ENCODE measurements at places on chromosomes 6 and 20.

- no peak for DNase-seq
Observed at GRCh38 chr6:150658421-150658820, 58.7 kb downstream of the PLEKHG1 start.

GRCh38 chr20:7935027-7935551 is 5.2 kb downstream of the HAO1 start:
- no peak for DNase-seq

DNA sequence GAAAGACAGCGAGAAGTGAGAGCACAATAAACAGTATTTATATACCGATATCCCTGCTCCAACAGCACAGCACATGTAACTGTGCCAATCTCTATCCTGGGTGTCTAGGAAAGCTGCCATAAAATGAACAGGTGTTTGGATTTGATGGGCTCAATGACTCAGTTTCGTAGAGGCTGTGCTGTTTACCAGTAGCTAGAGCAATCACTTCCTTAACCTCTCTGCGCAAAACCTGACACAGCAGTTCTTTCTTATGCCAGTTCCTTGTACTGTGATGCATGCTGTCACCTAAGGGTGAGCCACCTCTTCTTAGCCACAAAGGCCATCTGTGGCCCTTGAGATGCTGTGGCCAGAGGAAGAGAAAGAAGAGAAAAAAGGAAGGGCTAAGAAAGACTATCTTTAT is 59.3 kb downstream of the SHPRH start:
- no peak for DNase-seq

GRCh38 chr6:133992992-133993680 is 40.1 kb downstream of the TBPL1 start:
- DNase-seq = no peak

- DNase-seq = no peak
Observed at GRCh38 chr6:15264902-15265761, 19.3 kb downstream of the JARID2 start.

DNA sequence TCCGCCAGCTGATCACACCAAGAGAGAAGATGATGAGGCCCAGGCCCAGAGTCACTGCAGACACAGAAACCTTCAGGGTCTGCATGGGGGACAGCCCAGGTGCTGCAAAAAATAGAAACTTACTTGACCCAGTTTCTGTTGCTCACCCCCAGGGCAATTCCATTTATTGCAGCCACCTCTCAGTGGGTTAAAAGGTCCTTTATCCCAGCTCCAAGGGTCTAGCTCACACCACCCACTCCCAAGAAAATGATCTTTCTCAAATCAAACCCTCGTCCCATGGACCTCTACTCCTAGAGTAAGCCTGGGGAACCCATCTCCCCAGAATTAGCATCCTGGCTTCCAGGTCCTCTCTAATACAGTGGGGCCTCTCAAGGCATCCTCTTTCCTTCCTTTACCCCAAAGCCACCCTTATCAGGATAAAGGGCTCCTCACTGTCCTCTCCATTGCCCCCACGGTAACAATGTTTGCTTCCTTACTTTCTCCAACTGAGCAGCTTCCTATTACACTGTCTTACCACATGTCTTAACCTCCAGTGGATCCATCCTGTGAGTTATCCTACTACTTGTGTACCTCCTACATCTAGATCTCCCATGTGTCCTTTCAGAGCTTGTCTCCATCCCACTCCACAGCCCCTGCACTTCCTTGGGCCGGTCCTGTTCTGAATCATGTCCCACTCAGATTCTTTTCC is 5.1 kb downstream of the HLA-DMB start:
- no peak for DNase-seq

- no peak for DNase-seq
Observed at GRCh38 chr6:74182992-74183391, 487.0 kb downstream of the CD109 start.

DNA sequence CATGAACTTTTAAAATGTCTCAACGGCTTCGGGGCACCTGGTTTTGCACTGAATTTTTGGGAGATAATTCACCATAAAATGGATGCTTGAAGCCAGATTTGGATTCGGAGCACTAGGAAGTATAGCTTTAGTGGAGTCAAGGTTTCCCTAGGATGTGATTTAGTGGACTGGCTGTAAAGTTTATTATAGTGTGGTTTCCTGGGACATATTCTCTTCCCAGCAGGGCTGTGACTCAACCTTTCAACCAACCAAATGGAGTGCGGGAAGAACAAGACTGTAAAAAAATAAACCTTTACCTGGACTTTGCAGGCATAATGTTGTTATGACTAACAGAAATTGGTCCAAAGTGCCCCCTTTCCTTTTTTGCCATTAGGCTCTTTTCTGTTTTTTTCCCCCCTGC is 327.4 kb upstream of the MAN1A1 start:
- DNase-seq = no peak

- DNase-seq = no peak
Observed at GRCh38 chr6:52180787-52181558, 5.2 kb upstream of the IL17A start.

- DNase-seq = no peak
Observed at GRCh38 chr6:70389261-70389660, 24.0 kb upstream of the FAM135A start.

DNA sequence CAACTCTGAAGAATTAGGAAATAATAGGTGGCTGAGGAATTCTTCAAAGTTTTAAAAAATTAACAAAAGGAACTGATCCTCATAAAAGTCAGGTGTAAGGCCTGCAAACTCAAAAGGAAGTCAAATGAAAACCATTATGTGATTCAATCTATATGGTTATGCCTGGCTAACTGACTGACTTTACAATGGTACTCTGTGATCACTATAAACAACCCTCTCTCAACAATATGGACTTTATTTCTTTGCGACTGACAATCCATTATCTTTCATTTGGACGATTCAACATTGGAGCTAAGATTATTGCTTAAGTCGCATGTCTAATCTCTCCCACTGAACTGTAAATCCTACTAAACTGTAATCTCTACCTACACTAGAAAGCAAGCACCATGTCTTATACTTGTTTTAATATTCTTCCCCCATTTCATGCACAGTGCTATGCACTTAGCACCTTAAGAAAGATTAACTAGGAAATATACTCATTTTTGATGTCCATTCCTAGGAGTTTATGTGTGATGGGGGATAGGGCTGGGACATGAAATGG is 1.4 kb downstream of the STK38 start:
- DNase-seq = no peak

GRCh38 chr6:36967301-36967700 is 12.8 kb downstream of the PI16 start:
- no peak for DNase-seq

DNA sequence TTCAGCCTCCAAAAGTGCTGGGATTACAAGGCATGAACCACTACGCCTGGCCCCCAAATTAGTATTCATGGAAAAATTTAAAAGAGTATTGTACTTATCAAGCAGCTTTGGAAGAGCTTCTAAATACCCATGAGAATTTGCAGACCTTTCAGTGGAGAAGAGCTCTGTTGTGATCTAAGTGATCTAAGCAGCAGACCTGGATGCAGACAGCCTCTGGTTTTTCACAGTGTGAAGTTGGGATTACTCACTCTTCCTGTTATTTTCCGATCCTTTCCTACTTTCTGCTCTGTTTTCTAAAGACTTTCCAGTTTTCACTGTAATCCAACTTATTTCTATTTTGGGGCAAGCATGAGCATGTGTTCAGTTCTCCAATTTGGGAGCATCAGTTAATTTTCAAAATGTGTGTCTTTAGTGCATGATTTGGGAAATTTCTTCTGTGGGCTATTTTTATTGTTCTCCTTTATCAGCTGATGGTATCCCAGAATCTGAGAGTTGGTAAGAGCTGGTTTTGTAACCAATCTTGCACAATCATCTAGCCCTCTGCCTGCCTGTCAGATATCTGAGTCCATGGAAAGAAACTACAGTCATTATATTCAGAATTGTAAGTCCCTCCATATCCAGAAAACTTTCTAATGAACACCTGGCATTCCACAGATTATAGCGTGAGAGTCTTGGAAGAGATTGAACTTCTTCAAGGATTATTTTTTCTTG is 207.7 kb upstream of the DTNBP1 start:
- DNase-seq = no peak

GRCh38 chr20:688809-689212 is 13.2 kb upstream of the SCRT2 start:
- DNase-seq = no peak

DNA sequence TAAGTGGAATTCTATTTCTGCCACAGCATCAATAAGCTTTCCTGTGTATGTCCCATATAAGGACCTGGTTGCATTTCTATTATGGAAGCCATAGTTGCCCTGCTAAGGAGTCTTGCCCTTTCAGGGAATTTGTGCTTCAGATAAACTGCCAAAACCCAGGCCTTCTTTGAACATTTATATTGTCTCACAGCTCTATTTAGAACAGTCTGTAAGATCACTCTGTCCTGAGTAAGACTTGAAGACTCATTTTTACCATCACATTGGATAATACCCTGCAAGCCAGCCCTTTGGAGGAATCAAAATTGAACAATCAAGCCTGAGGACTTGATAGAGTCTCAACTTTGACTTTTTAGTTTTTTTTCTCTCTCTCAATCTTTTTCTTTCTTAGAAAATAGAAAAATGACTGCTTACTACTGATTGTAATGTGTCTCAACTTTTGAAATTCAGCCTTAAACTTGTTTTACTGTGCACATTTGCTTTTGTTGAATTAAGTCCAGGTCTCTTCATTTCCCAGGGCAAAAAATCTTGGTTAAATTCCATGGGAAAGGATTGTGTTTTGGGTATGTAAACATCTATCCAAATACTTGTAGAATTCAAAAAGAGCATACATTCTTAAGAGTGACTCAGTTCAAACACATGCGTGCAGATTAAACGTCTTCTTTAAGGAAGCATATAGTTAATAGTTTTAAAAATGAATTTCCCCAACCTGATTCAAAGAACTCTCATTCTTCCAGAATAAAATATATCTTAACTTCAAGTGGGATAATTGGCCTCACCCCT is 91.2 kb downstream of the PLCB1 start:
- DNase-seq = no peak

- no peak for DNase-seq
Observed at GRCh38 chr20:58199469-58199868, 29.0 kb downstream of the ANKRD60 start.

GRCh38 chr6:108921547-108922361 is 73.5 kb downstream of the ARMC2 start:
- DNase-seq = peak; percentile 53

GRCh38 chr20:33914919-33915318 is 78.8 kb upstream of the RALY start:
- peak; percentile 37 for DNase-seq

- peak; percentile 52 for DNase-seq
Observed at GRCh38 chr6:13488015-13488895, 855 bp upstream of the GFOD1 start.

DNA sequence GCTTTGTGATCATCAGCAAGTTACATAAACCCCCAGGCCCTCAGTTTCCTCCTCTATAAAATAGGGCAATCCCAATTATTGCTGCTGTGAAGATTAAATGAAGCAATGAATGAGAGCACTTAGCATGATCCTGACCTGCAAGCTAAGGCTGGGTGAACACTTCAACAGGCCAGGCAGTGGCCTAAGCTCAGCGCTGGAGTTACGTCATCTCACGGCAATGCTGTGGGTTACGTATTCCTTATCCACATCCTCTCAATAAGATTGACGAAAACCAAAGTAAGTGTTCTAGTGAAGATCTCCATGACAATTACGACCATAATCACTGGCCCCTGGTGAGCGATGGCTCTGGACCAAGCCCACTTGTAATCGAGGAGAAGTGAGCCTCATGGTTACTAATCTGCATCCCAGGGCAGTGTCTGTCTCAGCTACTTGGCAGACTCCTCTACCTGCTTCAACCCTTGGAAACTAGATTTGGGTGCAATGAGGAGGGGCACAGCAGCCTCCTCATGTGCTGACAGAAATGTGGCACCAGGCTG is 274.1 kb upstream of the ARID1B start:
- no peak for DNase-seq

DNA sequence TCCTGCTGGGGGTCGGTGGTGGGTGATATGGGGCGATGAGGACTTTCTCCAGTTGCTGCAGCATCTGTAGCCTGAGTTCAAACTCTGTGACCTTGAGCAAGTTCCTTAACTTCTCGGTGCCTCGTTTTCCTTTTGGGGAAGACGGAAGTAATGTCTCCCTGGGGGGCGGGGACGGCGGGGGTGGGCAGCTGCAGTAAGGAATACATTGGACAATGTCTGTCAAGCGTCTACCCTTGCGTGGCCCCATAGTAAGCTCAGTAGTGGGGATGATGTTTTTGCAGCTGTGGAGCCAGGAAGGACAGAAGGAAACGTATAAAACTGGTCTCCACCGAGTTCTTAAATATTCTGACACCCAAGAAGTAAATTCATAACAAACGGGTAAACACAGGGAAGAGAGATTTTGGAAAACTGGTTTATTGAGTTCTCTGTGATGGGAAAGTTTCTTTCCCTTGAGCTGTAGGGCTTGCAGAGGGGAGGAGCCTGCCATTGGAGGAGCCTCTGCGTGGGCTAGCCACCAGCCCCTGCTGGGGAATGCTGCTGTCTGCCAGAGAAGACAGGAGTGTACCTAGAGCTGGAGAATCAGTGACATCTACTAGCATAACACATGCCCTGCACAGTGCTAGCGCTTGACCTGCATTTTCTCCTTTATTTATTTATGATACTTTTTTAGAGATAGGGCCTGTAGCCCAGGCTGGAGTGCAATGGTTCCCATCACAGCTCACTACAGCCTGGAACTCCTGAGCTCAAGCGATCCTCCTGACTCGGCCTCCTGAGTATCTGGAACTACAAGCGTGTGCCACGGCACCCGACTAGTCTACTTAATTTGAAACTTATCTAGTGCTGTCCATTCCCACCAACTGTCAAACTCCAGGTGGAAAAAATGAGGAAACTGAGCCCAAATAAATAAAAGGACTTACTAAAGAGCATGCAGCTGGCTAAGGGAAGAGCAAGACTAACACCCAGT is 1.2 kb upstream of the ACSS1 start:
- DNase-seq = no peak

- DNase-seq = no peak
Observed at GRCh38 chr20:1700990-1701389, 43.4 kb upstream of the SIRPG start.

GRCh38 chr6:6738922-6739716 is 150.6 kb downstream of the LY86 start:
- no peak for DNase-seq

DNA sequence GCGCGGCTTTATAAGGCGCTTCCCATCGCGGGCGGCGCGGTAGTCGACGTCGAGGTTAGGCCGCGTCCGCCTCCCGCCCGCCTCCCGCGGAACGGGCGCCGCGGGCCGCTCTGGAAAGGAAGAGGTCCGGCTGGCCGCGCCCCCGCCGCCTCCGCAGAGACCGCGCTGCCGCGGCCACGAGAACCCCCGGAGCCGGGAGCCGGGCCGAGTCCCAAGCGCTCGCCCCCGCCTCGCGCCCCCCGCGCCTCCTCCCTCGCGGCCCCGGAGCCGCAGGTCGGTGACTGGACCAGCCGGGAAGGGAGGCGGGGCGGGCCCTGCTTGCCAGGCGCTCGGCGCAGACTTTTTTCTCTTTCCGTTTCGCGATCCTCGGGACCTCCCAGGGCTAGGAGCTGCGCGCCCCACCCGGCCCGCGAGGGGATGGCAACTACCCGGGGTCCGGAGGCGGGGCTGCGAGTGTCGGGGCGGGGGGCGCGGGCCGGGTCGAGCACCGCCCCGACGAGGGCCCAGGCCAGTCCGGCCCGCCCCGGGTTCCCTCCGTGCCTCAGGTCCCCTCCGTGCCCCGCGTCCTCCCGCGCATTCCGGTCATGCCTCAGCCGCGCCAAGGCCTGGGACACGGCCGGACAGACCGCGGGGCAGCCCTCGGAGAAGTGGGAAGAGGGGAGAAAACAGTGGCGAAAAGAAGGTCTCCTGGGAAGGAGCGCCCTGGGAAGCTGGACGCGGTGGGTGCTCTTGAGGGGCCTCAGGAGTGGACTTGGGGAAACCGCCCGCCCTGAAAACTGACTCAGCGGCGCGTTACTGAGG is 417 bp upstream of the PXDC1 start:
- DNase-seq = peak; percentile 82

All from stimulated activated CD4-positive, alpha-beta T cell treated with anti-CD3 and anti-CD28 coated beads, Interleukin-15, amount 100 ng/mL, for 24 hours (primary cell).